ENCODE measurements at places on chromosomes 2 and 18. TPM values are rescaled to one million over a fixed set of nuclear protein-coding genes. Genes with fewer than 3 reads are reported as not detected.

Gene FOXI3
- 0.16 TPM for polyA plus RNA-seq

Gene C2orf15
- 11.6 TPM for polyA plus RNA-seq

Gene LPIN2
- polyA plus RNA-seq, result 42.0 TPM

Gene TYW5
- polyA plus RNA-seq, result 15.2 TPM

- DNase-seq, result no peak
Measured at GRCh38 chr18:8799001-8799400, 93.6 kb downstream of the MTCL1 start.

DNA sequence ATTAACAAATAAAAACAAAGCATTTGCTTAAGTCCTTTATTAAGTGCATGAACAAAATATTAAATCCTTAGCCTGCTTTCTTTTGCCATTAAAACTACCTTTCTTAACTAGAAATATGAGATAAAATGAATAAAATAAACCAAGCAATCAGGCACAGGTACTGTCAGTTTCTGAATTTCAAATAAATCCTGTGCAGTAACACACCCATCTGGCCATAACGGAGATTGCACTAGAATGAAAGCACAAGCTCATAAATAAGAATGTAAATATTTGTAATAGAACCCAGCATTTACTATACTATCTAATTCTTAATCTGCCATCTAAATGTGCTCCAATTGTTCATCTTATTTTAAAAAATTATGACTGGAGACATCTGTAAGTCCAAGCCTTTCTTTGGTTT, 31.9 kb downstream of the PRKRA start:
- no peak for DNase-seq

GRCh38 chr2:109702250-109702985, 88.3 kb downstream of the SOWAHC start:
- DNase-seq, result no peak

GRCh38 chr2:127139766-127140165, 32.8 kb upstream of the BIN1 start:
- no peak for DNase-seq

GRCh38 chr2:145861940-145862339, 1342.0 kb upstream of the ZEB2 start:
- no peak for DNase-seq

DNA sequence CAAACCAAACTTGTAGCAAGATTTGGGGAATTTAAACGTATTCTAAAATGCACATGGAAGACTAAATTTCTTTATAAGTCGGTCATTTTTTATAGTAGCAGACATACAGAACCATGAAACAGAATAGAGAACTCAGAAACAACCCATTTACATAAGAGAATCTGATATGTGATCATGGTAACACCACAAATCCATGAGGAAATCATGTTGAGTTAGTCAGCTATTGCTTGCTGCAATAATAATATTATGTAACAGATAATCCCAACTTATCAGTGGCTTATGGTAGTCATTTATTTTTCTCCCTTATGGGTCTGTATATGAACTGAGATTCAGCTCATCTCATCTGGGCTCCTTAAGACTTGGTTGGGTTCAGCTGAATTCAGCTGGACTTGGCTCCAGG, 103.4 kb upstream of the SERTAD2 start:
- DNase-seq, result no peak
